K562 (cell line): ENCODE measurements at places on chromosomes 6 and 20. TPM values are rescaled to one million over a fixed set of nuclear protein-coding genes. Genes with fewer than 3 reads are reported as not detected.

The GRIK2 gene
- not detected in 2 replicates for total RNA-seq

DNA sequence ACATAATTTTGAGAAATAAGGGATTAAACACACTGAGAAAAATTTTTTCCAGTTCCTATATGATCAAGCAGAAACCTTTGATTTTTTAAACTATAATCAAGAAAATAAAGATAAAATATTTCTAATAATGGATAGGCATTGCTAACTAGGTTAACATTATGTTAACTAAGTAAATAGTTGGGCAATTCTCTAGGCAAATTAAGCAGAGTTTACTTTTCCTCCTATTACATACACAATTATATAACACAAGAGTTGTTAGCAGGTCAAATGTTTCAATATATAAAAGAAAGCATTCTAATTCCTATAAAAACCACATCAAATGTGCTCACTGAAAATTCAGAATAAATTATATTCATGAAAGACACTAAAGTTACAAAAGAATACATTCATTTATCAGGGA, 191.7 kb downstream of the GMDS start:
- no peak for DNase-seq

GRCh38 chr20:22826306-22827230, 208.5 kb upstream of the SSTR4 start:
- peak; percentile 27 for DNase-seq

DNA sequence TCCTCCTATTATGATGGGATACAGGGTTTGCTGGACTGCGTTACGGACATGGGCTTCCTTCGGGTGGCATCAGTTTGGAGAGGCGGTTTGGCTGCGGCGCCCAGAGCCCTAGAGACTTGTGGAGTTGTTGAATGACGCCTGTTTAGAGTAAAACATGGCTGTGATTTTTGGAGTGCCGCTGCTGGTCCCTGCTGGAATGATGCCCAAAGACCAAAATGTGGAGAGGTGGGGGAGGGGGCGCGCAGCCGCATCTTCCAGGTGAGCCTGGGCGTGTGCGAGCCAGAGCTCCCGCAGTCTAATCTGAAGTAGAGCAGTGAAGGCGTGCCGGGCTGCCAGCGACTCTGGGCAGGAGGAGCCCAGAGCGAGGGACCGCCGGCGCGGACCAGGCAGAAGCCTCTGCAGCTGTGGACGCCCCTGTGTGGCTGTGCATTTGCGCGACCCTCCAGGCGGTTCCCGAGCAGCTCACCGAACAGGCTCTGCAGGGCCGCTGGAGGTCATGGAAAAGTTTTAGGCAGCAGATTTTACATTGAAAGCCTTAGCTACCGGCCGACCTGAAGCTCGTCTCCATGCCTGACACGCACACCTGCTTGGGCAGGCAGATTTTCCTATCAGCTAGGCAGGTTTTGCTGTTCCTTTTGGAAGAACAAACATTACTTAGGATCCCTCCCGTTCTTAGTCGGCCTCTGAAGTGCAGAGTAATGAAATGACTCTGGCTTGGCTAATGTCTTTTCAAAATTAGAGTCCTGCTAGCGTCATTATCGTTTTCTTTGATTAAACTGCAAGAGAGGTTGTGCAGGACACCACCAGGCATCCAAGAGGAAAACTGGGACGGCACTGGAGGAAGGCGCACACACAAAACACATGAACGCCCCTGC, 298.2 kb downstream of the PHACTR1 start:
- DNase-seq: no peak

DNA sequence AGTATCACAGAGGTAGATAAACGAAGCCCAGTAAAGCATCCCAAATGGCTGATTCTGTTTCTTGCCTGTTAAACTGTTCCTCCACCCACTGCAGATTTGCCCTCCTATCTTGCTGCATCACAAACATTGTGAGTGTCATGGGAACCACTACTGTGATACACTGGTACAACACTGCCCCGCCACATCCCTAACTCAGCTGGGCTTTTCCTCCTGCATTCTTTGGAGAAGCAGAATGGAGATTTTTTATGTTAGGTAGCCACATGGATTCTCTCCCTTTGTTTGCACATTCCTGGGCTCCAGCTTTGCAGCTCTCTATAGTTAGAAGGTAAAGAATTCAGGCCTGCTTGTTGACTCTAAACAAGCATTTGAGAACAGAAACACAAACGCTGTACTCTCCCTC, 234.1 kb downstream of the TMEM242 start:
- no peak for DNase-seq

- peak; percentile 27 for DNase-seq
Observed at GRCh38 chr6:143516690-143517446, 5.3 kb upstream of the FUCA2 start.

The LAMP5 gene
- total RNA-seq: not detected in 2 replicates

DNA sequence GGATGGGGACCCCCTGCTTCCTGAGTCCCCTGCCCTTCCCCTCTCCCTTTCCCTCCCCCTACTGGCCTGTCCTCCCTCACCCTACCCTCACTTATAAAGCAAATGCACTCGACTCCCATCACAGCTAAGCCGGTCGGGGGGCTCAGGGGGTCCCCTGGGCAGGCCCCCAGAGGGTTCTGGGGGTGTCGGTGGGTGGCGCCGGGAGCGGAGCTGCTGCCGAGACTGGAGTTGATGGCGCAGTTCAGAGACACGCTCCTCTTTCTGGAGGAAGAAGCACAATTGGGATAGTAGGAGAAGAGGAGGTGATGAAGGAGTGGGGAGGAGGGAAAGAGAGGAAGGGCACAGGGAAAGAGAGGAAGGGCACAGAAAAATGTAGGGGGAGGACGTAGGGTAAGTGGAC, 18.5 kb downstream of the OR2H2 start:
- DNase-seq: no peak

The ZNF165 gene
- total RNA-seq: 1.1 and 1.2 TPM in 2 replicates
